ENCODE measurements at places on chromosomes 16 and 17. TPM values are rescaled to one million over a fixed set of nuclear protein-coding genes. Genes with fewer than 3 reads are reported as not detected.
A peak's percentile ranks its signal among the peaks of the same experiment; 100 is the strongest.

Gene LRRC45
- 63.5 TPM for total RNA-seq

GRCh38 chr16:56327071-56327928 lies 98.0 kb downstream of the AMFR start:
- H3K27ac ChIP-seq = no peak overlapping the region
- H3K4me3 ChIP-seq = no peak overlapping the region
- H3K36me3 ChIP-seq = no peaks in the 10 kb centered on the region

Gene IL17C
- total RNA-seq = 0.23 TPM

Gene PROCA1
- total RNA-seq = 11.7 TPM

Gene RUNDC3A
- 8.7 TPM for total RNA-seq

Gene GALR2
- total RNA-seq = not detected

GRCh38 chr16:1141191-1141590 lies 11.7 kb upstream of the CACNA1H start:
- H3K4me3 ChIP-seq = no peak overlapping the region
- no peaks in the 10 kb centered on the region for H3K36me3 ChIP-seq
- peaks cover 4% of the 10 kb centered on the region for H3K4me1 ChIP-seq

Gene NPIPA5
- total RNA-seq = 6.0 TPM

- peak overlapping the region; percentile 83 for H3K27ac ChIP-seq
- H3K4me3 ChIP-seq = peak overlapping the region; percentile 99
- H3K36me3 ChIP-seq = peaks cover 4% of the 10 kb centered on the region
- H3K4me1 ChIP-seq = peaks cover 31% of the 10 kb centered on the region
- DNase-seq = no peak
Measured at GRCh38 chr16:3610698-3611145, 684 bp downstream of the SLX4 start.

Gene CCL4L2
- not detected for total RNA-seq

DNA sequence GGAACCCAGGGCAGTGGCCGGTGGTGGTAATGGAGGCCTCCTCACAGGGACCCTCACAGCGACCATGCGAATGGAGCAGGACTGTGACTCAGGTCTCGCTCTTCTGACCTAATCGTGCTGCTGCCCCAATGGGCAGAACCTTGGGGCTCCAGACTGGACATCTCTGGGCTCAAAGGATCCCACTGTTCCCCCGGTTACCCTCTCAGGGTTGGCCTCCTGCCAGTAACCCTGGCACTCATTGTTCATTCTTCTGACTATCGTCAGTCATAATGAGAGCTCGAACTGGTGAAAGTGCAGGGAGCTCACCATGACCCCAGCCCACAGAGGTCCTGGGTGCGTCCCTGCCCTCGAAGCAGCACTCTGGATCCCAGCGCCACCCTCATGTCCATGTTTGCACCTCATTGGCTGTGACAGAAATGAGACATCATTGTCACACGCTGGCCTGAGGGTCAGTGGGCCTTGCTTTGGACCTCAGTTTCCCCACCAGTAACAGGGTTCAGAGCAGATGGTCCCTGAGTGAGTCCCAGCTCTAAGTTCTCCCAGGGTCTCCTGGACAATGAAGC lies 4.0 kb upstream of the NPRL3 start:
- H3K4me3 ChIP-seq = peak overlapping the region; percentile 59
- H3K36me3 ChIP-seq = no peaks in the 10 kb centered on the region
- no peak for DNase-seq
- H3K27ac ChIP-seq = peak overlapping the region; percentile 35
- H3K27me3 ChIP-seq = peaks cover 8% of the 10 kb centered on the region

Gene IRF8
- total RNA-seq = 0.19 TPM

DNA sequence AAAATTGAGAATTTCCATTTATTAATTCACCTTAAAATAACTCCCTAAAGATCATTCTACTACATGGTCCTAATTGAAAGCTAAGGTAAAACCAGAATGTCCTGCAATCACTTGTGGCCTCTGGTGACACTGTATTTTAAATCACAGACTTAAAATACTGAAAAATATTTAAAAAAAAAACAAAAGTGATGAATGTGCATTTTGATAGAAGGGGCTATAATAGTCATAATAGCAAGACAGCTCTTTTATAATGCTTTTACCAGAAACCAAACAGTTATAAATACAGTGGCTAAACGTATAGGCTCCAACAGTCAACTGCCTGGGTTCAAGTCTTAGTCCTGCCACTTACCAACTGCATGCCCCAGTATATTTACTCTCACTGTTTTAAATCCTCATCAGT lies 21.2 kb downstream of the PHLPP2 start:
- no peak overlapping the region for H3K4me3 ChIP-seq
- no peak for DNase-seq
- H3K27ac ChIP-seq = no peak overlapping the region
- peaks cover 19% of the 10 kb centered on the region for H3K4me1 ChIP-seq

DNA sequence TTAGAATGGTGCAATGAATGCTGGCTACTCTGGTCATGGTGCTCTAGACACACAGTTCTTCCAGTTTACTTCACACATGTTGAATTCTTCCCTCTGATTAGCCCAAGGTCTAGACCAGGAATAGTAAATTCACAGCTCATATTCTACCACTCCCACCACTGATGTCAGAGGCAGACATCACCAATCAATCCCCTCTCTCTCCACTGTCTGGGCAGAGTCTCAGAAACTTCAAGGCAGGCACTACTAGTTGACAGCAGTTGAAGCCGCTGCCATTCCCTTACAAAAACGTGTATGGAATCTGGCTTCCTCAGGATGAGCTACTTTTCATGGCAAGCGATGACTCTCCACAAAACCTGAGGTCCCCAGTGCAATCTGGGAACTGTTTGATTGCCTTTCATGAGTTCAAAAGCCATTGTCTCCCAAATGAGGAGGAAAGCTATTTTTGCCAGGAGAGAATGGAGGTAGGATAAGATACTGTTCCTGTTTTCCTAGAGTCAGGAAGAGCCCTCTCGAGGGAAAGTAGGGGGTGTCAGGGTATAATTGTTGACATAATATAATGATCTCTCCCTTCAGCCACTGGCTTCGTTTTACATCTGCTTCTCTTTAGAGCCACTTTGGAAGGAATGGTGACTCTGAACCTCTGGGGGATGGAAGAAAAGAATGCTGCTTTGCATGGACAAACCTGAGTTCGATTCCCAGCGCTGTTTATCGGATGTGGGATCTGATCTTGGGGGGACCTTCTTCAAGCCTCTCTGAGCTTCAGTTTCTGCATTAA lies 90.0 kb downstream of the FOXL1 start:
- no peak for DNase-seq
- peaks cover 21% of the 10 kb centered on the region for H3K27me3 ChIP-seq
- H3K27ac ChIP-seq = no peak overlapping the region
- H3K4me3 ChIP-seq = no peak overlapping the region
- H3K4me1 ChIP-seq = peaks cover 38% of the 10 kb centered on the region

Gene QPRT
- 79.5 TPM for total RNA-seq

GRCh38 chr17:52064791-52065211 lies 93.7 kb downstream of the CA10 start:
- H3K4me1 ChIP-seq = no peaks in the 10 kb centered on the region
- H3K4me3 ChIP-seq = no peak overlapping the region
- DNase-seq = no peak
- H3K27me3 ChIP-seq = peaks cover 2% of the 10 kb centered on the region
- no peaks in the 10 kb centered on the region for H3K36me3 ChIP-seq

- peaks cover 6% of the 10 kb centered on the region for H3K4me1 ChIP-seq
- no peak overlapping the region for H3K27ac ChIP-seq
- H3K4me3 ChIP-seq = no peak overlapping the region
- H3K36me3 ChIP-seq = peaks cover 2% of the 10 kb centered on the region
- no peaks in the 10 kb centered on the region for H3K27me3 ChIP-seq
Measured at GRCh38 chr17:70581459-70581858, 412.1 kb downstream of the KCNJ2 start.

DNA sequence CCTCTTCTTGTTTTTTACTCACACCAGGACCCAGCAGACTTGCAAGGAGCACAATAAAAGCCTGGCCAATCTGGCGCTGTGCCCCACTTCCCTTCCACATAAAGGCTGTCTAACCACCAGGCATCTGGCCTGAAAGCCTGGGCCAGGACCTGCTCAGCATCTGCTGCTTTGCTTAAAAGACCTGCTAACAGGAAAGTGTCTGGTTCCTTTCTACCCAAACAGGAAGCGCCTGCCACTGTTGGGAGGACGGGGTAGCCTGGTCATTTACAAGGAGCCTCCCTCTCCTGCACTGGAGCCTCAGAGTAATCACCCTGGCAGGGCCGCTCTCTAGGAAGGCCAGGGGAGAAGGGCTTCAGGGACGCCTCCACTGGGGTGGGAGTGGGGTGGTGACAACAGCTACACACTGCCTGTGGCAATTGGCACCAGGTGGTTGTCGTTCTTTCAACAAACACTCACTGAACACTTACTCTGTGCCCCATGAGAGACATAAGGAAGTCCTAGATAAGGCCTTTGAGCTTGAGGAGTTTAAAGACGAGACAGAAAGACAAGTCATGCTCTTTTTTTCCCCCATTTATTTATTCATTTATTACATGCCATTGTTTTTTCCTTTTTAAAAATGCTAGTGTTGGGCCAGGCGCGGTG lies 6.3 kb upstream of the MMP28 start:
- H3K4me1 ChIP-seq = peaks cover 11% of the 10 kb centered on the region
- no peak overlapping the region for H3K4me3 ChIP-seq
- no peak overlapping the region for H3K27ac ChIP-seq
- no peaks in the 10 kb centered on the region for H3K36me3 ChIP-seq
- DNase-seq = no peak

DNA sequence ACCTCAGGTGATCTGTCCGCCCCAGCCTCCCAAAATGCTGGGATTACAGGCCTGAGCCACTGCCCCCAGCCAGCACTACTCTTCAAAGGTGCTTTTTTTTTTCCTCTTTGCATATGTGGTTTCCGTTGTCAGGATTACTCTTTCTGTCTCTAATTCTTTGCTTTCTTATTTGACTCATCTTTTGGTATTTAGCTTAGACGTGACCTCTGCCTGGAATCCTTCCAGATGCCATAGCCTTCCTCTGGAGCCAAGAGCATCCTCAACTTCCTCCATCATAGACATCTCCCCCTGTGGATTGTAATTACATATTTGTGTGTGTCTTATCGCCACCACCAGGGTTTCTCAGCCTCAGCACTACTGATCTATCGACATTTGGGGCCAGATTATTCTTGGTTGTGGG lies 84.4 kb upstream of the XYLT1 start:
- no peak overlapping the region for H3K27ac ChIP-seq
- H3K36me3 ChIP-seq = no peaks in the 10 kb centered on the region
- H3K27me3 ChIP-seq = peaks cover 10% of the 10 kb centered on the region
- no peak for DNase-seq
- H3K4me3 ChIP-seq = no peak overlapping the region

DNA sequence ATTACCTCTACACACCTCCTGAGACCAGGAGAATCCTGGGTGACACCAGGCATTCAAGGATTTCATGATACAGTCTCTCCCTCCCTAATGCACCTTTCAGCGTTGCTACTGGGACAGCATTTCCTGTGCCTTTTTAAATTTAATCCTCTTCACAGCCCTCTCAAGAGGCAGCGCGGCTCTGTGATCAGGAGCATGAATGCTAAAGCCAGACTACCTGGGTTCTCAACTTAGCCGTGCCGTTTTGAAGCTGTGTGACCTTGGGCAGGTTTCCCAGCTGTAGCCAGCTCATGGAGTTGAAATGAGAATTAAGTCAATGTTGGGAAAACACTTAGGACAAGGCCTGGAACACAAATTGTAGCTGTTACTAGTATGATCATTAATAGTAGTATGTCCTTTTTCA lies 191.8 kb downstream of the XYLT1 start:
- H3K27me3 ChIP-seq = no peaks in the 10 kb centered on the region
- H3K36me3 ChIP-seq = no peaks in the 10 kb centered on the region
- H3K4me3 ChIP-seq = no peak overlapping the region

GRCh38 chr16:24152826-24153225 lies 103.3 kb upstream of the CACNG3 start:
- no peak overlapping the region for H3K4me3 ChIP-seq
- DNase-seq = no peak
- no peak overlapping the region for H3K27ac ChIP-seq
- H3K27me3 ChIP-seq = peaks cover 2% of the 10 kb centered on the region

DNA sequence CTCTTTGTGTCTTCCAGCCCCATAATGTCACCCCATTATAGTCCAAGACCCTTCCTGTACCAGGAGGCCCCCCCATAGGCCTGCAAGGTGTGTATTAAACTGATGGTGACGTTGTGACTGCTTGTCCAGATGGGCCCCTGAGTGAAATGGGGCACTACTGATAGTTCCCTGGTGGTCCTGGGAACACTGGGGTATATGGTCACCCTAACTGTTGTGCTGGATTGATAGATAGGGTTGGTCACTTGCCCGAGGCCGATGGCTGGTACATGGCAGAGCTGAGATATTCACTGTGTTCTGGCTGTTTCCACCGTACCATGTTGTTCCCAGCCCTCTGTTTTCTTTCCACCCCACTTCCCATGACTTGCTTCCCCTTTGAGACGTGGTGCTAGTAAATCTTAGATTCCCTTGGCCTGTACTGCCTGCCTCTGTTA lies 4.3 kb downstream of the CNP start:
- DNase-seq = no peak
- peak overlapping the region; percentile 80 for H3K4me3 ChIP-seq
- peaks cover 41% of the 10 kb centered on the region for H3K4me1 ChIP-seq
- H3K27me3 ChIP-seq = peaks cover 11% of the 10 kb centered on the region
- H3K36me3 ChIP-seq = peaks cover 29% of the 10 kb centered on the region
- peak overlapping the region; percentile 58 for H3K27ac ChIP-seq

Gene MPP2
- total RNA-seq = 29.8 TPM

Gene KRT24
- total RNA-seq = not detected

- DNase-seq = no peak
- no peaks in the 10 kb centered on the region for H3K27me3 ChIP-seq
- peaks cover 14% of the 10 kb centered on the region for H3K4me1 ChIP-seq
- H3K27ac ChIP-seq = no peak overlapping the region
- H3K4me3 ChIP-seq = no peak overlapping the region
- H3K36me3 ChIP-seq = no peaks in the 10 kb centered on the region
Measured at GRCh38 chr17:83189044-83190003, 109.9 kb downstream of the METRNL start.

Gene NAA60
- total RNA-seq = 48.9 TPM

DNA sequence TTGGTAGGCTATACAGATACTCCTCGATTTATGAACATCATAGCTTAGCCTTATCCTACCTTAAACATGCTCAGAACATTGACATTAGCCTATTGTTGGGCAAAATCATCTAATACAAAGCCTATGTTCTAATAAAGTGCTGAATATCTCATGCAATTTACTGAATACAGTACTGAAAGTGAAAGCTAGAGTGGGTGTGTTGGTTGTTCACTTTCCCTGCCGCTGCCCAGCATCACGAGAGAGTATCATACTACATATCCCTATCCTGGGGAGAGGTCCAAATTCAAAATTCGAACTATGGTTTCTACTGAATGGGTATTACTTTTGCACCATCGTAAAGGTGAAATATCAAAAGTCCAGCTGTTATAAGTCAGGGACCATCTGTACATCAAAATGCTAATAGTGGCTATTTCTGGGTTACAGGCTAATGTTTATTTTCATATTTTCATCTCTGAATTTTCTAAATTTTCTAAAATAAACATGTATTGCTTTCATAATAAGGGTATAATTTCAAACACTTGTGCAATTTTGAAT lies 54.5 kb downstream of the NACA2 start:
- no peaks in the 10 kb centered on the region for H3K27me3 ChIP-seq
- H3K36me3 ChIP-seq = peaks cover 4% of the 10 kb centered on the region
- H3K4me1 ChIP-seq = no peaks in the 10 kb centered on the region
- no peak overlapping the region for H3K4me3 ChIP-seq
- no peak overlapping the region for H3K27ac ChIP-seq
